ENCODE measurements at places on chromosomes 7 and 10. TPM values are rescaled to one million over a fixed set of nuclear protein-coding genes. Genes with fewer than 3 reads are reported as not detected.

GRID2IP gene
- not detected for total RNA-seq

TMEM176B gene
- not detected for total RNA-seq

PON1 gene
- total RNA-seq = not detected

CPA2 gene
- total RNA-seq = not detected

GJD4 gene
- not detected for total RNA-seq

PDK4 gene
- total RNA-seq = under 0.01 TPM

ADAM12 gene
- 360 TPM for total RNA-seq

STEAP1B gene
- total RNA-seq = 1.5 TPM

NOS3 gene
- total RNA-seq = 6.5 TPM

CPEB3 gene
- 0.92 TPM for total RNA-seq

CYCS gene
- 63.9 TPM for total RNA-seq

SPAG6 gene
- total RNA-seq = not detected

ZNF467 gene
- 0.59 TPM for total RNA-seq

HOXA3 gene
- total RNA-seq = 6.8 TPM

DHTKD1 gene
- total RNA-seq = 25.3 TPM

OR2A42 gene
- total RNA-seq = under 0.01 TPM

CAV1 gene
- 57.0 TPM for total RNA-seq

PUS7 gene
- 25.8 TPM for total RNA-seq

SLC26A3 gene
- total RNA-seq = not detected

NKX1-2 gene
- total RNA-seq = not detected

HEPACAM2 gene
- not detected for total RNA-seq

ZNF804B gene
- total RNA-seq = not detected

RSPH10B gene
- total RNA-seq = 0.89 TPM

STAMBPL1 gene
- total RNA-seq = 19.6 TPM

GIMAP6 gene
- 0.30 TPM for total RNA-seq

TRIM50 gene
- total RNA-seq = not detected

LLCFC1 gene
- total RNA-seq = not detected

CELF2 gene
- 5.1 TPM for total RNA-seq

MYOF gene
- 385 TPM for total RNA-seq

PRRT4 gene
- not detected for total RNA-seq

SLC29A3 gene
- total RNA-seq = 0.89 TPM

MTG1 gene
- total RNA-seq = 22.9 TPM

All from smooth muscle cell of the umbilical artery (primary cell).